ENCODE measurements at places on chromosomes 2 and 18.

GRCh38 chr2:233363744-233364235 is 9.5 kb downstream of the DGKD start:
- DNase-seq, result no peak

DNA sequence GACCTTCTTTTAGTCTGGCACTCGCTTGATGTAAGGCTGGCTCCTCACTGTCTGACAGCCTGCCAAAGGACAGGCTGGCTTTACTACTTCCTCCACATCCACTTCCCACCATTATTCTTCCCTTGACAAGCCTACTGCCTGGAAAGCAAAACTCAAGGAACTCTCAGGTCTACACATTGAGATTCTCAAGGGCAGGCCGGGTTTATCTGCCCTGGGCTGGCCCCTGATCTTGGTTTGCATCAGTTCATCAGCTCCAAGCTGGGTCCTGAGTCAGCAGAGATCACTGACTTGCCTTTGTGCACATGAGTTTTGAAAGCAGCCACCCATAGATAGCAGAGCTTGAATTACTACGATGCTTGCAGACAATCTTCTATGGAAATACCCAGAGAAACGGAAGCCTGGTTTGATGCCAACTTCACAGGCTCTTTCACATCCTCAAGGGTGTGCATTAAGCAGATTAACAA is 53.9 kb downstream of the KCTD18 start:
- DNase-seq, result no peak

DNA sequence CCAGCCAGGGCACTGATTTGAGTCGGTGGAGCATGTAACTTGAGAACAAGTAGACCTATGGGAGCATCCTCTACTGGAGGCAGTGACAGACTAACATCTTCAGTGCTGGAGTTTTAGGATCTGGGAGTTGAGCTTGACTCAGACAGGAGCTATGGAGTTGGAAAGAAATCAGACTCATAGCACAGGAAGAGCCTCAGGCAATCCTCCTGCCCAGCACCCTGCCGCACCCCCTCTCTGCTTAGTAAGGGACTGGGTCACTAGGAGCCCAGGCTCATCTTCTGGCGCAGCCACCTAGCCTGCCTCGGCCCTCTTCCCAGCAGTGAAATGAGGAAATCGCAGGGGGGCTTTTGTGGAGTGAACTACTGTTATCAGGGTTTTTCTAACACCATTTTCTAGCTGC is 3.6 kb downstream of the ARID5A start:
- DNase-seq, result no peak

- DNase-seq, result no peak
Observed at GRCh38 chr2:38093527-38094165, 17.7 kb upstream of the CYP1B1 start.

- DNase-seq, result no peak
Observed at GRCh38 chr2:137000811-137001210, 235.5 kb downstream of the THSD7B start.

DNA sequence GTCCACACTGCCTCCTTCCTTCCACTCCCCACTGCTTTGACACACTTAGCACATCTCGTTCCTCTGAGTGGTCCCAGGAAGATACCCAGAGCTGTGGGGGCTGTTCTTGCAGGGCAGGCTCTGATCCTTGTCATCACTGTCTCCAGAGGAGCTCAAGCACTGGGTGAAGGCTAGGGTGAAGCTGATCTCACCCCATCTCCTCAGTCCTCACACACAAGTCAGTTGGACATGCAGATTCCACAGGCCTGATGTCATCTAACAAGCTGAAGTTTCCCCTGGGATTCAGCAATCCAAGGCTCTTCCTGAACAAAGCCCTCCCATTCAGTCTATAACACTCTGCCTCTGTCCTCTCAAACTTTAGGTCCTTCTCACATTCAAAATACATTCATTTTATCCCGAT is 90.6 kb upstream of the RAB6C start:
- DNase-seq, result no peak

GRCh38 chr2:213066443-213066743 is 85.0 kb downstream of the IKZF2 start:
- DNase-seq, result no peak

DNA sequence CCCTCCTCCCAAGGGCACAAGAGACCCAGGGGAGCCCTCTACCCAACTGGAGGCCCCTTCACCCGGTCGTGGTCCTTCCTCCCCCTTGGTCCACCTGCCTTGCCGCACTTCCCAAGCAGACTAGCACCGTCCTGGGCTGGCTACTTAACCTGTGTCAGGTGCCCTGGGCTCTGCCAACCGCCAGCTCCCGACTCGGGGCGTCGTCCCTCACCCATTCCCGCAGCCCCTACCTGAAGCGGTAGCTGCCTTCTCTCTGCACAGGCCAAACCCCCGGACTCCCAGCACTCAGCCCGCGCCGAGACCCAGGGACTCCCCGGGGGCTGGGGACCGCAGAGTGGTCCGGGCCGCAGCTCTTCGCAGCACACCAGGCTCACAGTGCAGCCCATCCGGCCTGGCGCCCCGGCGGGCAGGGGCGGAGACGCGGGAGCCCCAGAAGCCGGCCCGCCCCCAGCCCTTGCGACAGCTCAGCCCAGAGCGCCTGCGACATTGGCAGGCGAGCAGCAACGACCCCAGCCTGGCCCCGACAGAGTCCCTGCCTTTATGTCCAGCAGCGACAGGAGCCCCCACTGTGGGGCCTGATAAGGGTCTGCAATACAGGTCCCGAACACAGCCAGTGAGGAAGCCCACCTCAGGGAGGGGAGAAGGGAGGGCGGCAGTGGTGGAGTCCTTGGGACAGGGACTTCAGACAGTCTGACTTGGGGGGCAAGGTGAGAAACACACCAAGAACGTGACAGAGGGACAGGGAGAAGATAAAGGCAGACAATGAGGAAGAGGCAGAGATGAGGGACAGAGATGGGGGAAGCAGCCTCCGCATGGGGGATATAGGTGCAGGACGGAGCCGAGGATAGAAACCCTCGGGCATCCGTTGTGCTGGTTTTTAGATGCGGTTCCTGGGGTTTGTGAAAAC is 31.0 kb upstream of the TNS1 start:
- no peak for DNase-seq

DNA sequence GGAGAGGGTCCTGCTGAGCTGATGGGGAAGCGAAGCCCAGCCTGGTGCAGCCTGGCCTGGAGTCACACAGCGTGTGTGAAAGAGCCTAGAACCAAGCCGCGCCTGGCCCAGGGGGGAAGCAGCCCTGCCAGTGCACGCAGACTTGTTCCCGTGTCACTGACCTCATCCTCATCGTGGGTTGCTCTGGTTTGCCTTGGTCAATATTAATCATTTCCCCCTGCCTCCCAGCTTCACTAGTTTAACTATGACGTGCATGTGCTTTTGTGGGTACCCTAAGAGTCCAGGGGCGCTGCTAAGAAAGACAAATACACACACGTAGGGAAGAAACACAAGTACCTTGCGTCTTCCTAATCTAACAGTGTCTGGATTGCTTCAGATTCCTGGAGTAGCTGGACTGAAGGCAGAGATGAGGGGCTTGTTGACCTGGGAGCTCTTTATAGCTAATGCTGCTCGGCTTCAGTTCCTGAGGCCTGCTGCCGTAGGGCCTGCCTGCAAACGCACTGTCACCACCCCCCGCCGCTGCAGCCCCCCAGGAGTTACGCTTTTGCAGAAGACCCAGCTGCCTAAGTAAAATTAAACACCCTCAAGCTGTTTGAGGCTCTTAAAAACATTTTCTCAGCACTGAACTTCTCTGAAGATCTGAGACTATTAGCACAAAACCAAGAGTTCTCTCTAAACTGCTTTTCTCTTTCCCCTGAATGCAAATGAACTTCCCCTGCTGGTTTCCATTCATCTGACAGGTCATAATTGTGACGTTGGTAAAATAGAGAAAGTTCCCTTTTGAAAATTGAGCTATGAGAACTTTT is 159.2 kb downstream of the FAM210A start:
- no peak for DNase-seq

DNA sequence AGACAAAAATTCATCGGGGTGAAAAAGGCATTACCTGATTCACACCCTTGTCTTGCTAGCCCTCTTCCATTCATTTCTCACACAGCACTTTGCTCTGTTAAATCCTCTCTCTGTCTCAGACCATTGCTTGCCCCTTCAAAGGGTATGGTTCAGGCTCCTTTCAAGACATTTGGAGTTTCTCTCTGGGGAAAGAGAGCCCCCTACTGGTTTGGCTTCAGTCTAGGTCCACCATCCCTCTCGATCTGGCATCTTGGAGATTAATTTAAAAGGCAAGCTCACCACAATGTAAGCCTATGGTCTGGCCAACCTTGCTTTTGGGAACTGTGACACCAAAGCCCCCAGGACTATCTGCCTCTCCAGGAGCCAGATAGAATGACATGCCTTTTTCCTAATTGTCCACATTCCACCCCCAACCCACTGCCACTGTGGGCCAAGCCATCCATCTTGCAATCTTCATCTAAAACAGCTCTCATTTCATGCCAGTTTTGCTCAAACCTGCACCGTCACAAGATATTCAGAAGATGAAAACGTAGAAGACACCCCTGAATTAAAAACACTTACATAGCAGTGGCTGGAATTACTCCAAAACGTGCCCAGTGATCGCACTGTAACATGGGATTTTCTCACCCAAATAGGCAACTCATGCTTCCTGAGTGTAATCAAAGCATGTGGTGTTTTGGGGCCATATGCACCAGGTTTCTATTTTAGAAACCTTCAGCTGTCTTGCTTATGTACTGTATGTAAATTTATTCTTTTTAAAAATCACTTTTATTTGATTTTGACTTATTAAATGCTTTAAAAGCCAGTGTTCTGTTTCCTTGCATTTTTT is 93.9 kb downstream of the FARSB start:
- DNase-seq, result no peak

DNA sequence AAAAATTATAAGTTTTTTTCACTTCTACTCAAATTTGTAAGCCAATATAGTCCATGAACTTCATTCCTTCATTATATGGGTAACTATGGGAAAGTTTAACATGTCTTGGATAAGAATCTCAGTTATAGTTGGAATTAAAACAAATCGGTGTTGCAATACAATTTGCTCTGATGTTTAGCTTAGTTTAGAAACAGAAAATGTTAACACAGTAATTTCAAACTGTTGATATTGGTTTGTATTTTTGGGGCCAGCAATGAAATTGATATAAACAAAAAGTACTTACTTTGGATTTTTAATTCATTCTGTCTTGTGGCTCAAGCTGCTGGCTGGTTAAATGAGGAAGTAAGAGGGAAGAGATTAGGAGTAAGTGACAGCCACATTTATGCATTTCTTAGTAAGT is 368.5 kb upstream of the NT5C1B start:
- DNase-seq, result no peak

- DNase-seq, result no peak
Observed at GRCh38 chr2:72718876-72719275, 107.0 kb downstream of the EXOC6B start.

- DNase-seq, result no peak
Observed at GRCh38 chr18:23057096-23057495, 78.2 kb upstream of the CABLES1 start.

DNA sequence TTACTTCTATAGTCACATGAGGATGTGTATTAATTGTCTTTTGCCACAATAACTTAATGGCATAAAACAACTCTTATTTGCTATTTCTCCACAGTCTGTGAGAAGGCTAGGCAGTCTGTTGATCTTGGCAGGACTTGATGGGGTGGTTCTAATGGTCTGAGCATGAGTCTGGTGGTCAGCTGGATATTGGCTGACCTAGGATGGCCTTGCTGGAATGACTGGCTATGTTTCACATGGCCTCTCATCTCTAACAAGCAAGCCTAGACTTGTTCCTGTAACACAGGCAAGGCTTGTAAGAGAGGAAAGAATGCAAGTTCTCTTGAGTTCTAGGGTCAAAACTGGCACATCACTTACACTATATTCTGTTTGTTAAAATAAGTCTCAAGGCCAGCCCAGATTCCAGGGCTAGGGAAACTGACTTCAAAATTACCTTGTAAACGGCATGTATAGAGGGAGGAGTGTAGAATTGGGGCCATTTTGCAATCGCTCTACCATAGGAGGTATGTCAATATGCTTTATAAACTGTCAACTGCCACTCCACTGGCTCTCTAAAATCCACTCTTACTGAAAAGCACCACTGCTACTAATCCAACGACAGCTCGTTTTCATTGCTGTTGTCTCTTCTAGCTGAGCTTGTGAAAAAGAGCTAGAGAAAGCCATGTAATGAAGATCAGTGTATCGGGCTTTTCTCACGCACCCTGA is 325.0 kb upstream of the PKDCC start:
- no peak for DNase-seq

DNA sequence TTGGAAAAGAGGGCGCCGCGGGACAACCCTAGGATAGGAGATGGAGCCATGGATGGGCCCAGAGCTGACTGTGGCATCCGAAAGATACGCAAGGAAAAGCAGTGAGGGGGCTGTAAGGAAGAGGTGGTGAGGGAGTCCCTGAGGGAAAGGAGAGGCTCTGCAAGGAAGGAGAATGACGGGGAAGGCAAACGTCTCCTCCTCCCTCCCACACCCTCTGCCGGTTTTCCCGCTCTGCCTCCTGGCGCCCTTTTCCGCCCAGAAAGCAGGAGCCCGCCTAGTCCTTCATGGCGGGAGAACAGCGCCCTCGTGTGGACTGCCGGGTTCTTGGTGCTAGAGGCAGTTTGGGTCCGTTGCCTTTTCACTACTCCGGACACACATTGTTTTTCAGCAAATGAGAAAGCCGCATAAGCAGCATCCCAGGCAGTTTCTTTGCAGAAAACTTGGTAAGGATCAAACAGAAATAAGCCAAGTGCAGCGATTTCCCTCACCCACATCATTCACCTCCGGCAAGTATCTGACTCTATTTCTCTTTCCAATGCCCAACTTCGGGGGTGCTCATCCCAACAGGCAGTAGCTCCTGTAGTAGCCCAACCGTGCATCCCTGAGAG is 200.4 kb downstream of the INO80D start:
- DNase-seq, result peak; percentile 27

- no peak for DNase-seq
Observed at GRCh38 chr2:238254095-238254723, 14.4 kb upstream of the HES6 start.

- no peak for DNase-seq
Observed at GRCh38 chr2:199042660-199043379, 414.9 kb downstream of the SATB2 start.

DNA sequence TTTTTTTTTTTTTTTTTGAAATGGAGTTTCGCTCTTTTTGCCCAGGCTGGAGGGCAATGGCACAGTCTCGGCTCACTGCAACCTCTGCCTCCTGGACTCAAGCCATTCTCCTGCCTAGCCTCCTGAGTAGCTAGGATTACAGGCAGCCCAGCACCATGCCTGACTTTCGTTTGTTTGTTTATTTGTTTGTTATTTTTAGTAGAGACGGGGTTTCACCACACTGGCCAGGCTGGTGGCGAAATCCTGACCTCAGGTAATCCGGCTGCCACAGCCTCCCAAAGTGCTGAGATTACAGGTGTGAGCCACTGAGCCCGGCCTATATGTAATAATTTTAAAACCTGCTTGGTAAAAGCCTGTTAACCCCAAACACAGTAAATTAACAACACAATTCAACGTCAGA is 435.7 kb downstream of the LRRTM4 start:
- DNase-seq, result no peak
